NCI-H510A (cell line): ENCODE measurements at places on chromosomes 4 and X.

- no peak for DNase-seq
Observed at GRCh38 chrX:34956916-34957315, 14.3 kb downstream of the FAM47B start.

- DNase-seq: no peak
Observed at GRCh38 chr4:111475666-111476065, 669.6 kb upstream of the FAM241A start.

DNA sequence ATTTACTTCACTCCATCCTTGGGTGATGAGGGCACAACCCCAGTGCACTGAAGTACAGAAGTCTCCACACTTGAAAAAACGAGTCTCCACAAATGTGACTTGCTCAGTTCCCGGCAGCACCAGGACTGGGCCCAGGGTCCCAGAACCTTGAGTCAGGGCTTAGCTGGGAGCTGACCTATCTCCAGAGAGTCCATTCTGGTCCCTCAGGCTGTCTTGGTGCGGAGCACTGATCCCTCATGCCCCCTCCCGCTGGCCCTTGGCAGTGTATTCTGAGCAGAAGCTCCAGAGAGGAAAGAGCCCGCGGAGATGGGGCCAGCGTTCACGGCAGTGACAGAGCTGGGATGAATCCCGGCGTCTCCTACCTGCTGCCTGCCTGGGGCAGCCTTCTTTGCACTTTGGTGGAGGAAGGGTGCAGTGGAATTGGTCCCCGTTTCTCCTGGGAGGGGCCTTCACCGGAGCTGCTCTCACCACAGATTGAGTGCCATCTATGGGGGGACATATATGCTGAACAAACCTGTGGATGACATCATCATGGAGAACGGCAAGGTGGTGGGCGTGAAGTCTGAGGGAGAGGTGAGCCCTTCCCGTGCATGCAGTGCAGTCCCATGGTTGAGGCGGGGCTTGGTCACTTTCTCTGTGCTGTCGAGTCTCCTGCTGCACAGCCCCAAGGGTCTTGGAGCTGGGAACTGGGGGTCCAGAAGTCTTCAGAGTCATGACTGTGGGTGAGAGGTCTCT lies 3.2 kb upstream of the FAM50A start:
- no peak for DNase-seq

GRCh38 chr4:81620442-81620841 lies 148.7 kb upstream of the RASGEF1B start:
- DNase-seq: no peak

GRCh38 chr4:132660181-132660580 lies 488.9 kb upstream of the PCDH10 start:
- no peak for DNase-seq

DNA sequence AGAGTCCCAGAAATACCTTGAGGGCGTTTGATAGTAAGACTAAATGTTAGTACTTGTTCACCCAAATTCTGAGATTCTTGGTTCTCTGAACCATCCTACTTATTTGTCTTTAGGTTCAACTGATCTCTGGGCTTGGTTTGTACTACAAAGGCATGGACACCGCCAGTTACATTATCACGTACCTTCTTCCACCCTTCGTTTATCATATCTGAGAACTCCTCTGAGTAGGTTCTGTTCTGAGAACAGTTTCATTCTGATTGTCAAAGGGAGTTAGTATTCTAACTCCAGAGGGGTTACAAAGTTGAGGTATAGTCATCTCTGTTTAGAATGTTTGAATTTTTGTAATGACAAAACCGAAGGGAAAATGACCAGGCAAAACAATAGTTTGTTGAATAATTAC lies 19.3 kb downstream of the ZFX start:
- no peak for DNase-seq

DNA sequence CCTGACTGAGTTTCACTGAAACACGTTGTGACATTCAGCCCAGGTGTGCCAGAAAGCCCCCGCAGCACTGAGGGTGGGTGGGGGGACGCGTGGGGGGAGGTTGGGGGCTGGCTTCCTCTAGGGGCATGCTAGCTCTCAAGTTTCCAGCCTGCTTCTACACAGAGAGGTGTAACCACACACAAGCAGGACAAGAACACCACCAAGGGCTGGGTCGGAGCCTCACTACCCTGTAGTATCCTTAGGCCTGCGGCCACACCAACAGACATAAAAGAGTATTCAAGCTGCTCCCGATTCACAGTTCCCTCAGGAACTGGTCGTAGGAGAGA lies 1.8 kb downstream of the USP46 start:
- DNase-seq: no peak

DNA sequence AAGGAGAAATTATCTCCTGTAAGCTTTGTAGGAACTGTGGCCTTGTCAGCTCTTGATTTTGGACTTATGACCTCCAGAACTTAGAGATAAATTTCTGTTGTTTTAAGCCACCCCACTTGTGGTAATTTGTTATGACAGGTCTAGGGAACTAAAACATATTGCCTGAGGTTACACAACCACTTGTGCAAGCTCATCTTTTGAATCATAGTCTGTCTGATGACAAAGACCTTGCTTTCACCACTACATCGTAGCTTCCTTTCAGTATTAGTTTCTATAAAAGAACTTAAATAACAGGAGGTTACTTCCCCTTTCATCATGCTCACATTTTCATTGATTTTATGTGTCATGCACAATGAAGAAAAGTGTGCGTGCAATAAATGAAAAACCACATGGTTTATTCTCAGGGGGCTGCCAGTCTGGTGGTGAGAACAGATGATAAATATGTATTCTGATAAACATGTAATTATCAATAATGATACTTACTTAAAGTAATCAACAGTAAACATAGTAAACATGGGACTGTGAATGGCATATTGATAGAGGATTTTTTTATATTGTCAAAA lies 690.0 kb upstream of the HS3ST1 start:
- DNase-seq: no peak
